ENCODE measurements at places on chromosomes 2 and 18.
A peak's percentile ranks its signal among the peaks of the same experiment; 100 is the strongest.

GRCh38 chr2:121530212-121530705 is 421 bp upstream of the RNU4ATAC start:
- DNase-seq: peak; percentile 23

GRCh38 chr18:43680096-43680495 is 402.8 kb upstream of the SYT4 start:
- no peak for DNase-seq

DNA sequence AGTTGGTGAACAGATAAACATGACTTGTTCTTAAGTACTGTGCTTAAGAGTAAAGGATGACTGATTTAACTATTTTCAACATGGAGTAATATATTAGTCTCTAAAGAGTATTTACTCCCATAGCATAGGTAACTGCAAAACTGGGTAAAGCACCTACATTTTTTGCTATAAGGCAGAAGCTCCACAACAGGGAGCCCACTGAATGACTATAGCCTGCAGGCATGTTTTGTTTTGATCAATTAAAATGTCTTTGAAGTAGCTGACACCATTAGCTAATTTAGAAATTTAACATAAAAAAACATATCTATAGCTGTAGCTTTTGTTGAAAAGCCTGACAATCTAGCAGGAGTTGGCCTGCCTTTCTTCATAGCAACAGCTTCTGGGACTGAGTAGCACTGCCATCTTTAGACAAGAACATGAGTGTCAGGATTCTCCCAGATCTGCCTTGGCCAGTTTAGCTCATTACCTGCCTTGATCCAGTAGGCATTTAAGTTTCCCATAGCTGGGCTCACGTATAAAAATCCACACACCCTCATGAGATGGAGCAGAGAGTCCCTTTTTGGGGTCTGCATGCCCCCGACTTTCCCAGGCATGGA is 1935.1 kb upstream of the PIK3C3 start:
- DNase-seq: no peak

DNA sequence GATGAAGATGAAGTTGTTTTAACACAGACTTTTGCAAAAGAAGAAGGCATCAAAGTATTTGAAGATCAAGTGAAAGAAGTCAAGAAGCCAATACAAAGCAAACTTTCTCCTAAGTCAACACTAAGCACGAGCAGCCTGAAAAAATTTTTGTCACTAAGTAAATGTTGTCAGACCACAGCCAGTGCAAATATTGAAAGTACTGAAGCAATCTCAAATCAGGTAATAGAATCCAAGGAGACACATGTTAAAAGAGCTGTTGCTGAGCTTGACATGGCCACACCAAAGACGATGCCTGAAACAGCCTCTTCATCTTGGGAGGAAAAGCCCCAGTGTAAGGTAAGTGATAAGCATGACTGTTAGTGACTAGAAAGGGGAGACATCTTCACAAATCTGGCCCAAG is 75.1 kb downstream of the FSIP2 start:
- no peak for DNase-seq

DNA sequence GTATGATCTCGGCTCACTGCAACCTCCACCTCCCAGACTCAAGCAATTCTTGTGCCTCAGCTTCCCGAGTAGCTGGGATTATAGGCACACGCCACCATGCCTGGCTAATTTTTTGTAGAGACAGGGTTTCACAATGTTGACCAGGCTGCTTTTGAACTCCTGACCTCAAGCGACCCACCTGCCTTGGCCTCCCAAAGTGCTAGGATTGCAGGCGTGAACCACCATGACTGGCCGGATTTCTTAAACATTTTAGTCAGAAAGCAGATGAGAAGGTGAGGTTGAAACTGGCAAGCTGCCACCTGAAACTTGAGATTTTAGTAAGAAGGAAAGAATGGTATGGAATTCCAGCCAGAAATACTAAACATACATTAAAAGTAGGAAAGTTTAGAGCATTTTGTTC is 31.9 kb downstream of the KLHL23 start:
- DNase-seq: peak; percentile 16

- no peak for DNase-seq
These were observed 15.9 kb downstream of the C2orf74 start for GRCh38 chr2:61177727-61178549.

DNA sequence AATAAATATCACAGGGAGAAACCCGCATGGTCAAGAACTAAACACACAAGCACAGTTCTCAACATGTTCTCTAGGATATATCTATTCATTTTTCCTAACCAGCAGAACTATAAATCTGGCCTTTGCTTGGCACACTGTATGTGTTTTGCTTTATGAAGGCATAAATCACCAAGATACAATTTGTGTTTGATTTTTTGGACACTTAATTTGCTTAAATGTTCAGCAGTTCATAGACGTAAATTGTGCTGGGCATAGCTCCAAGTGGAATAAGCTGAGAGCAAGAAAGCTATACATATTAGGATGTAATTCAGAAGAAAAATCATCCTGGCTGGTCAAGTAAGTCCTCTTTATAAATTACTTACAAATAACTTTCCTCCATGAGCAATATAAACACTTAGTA is 341.5 kb upstream of the ATP5MC3 start:
- DNase-seq: peak; percentile 2

- DNase-seq: no peak
These were observed at the start of gene ITGA4 for GRCh38 chr2:181457121-181457740. TSS of gene ITGA4 (plus strand) at chr2:181457386. CDS start at chr2:181457655, 269 bp downstream.

DNA sequence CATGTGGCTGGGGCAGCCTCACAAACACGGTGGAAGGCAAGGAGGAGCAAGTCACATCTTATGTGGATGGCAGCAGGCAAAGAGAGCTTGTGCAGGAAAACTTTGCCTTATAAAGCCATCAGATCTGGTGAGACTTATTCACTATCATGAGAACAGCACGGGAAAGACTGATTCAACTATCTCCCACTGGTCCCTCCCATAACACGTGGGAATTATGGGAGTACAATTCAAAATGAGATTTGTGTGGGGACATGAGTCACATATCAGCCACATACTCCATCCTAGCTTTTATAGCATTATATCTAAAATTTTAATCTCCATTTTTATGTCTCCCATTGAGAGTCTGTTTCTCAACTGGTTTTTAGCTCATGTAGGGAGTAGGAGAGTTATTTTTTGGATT is 45.7 kb downstream of the ICOS start:
- DNase-seq: no peak

DNA sequence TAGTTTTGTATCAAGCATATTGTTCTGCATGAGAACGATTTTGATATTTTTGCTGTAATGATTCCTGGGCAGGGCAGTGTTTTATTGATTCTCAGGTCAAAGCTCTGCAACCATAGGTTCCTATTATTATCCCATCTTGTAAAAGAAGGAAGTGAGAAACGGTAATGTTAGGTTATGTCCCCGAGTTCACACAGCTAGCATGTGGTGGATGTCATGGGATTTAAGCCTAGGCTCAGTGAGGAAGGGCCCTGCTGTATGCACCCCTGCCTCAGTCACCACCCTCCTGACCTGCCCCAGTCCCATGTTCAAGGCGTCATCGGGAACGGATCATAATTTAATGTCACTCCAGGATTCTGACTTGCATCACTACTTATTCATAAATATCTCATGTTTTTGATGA is 10.7 kb downstream of the ACP1 start:
- DNase-seq: no peak

DNA sequence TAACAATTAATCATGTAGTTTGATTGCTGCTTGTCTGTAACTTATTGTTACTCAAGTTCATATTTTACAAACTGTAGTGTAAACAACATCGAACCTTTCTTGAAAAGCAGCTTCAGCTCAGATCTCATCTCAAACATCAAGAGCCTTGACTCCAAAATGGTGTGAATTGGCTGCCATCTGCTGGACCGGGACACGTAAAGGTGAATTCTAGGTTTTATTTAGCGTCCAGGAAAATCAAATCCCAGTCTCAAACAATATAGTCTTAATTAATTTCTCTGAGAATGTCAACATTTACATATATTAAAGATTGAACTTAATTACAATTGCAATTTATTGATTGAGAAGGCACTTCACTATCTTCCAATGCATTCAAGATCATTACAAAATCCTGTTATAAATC is 453.0 kb downstream of the GALR1 start:
- DNase-seq: no peak

- no peak for DNase-seq
These were observed 39.0 kb downstream of the EN1 start for GRCh38 chr2:118808429-118808809.

DNA sequence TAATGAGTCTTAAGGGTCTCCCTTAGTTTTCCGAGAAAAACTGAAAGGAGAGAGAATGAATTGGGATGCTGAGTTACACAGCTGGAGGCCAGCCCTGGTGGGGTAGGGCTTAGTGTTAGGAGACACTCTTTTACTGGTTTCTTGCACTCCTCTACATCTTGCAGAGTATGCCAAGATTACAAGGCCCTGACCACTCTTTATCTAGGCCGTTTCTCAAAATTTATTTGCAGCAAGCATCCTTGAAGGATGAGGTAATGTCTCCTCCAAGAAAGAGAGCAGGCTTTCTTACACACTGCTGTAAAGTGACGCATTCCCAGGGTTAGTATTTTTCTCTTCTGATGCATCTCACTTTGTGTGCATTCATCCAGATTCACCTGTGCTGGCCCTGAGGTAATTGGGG is 166.2 kb downstream of the TDRD15 start:
- DNase-seq: no peak

DNA sequence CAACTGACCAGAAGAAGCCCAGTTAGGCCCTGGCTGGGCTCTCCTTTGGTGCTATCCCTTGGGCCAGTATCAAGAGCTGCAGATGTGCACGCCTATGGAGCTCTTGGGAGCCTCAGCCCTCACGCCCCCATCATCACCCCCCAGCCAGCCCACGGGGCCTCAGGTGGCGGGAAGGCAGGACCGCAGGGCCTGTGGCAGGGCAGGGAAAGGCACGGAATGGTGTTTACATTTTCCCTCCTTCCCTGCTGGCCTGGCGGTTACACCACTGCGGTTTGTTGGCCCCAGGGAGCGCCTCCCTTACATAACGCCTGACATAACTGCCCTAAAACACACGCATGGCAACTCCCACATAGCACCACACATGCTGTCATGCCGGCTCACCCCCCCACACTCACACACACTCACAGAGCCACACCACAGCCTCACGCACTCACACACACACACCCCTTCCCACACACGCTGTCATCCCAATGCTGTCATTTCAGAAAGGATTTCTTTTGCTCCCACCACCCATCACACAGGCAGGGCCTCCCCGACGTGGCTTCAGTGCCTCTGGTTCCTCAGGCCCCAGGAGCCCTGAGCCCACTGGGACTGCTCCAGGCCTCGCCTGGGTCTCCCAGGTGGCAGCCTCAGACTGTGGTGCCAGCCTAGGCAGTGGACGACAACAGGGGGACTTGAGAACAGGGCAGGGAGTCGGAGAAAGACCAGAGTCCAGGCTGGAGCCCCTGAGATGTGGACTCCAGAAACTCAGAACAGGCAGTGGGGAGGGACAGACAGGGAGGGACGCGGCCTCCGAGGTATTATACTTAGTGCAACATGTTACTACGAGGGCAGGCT is 15.7 kb downstream of the ZFP36L2 start:
- DNase-seq: no peak

- DNase-seq: no peak
These were observed 24.0 kb upstream of the SLC39A10 start for GRCh38 chr2:195632856-195633572.

DNA sequence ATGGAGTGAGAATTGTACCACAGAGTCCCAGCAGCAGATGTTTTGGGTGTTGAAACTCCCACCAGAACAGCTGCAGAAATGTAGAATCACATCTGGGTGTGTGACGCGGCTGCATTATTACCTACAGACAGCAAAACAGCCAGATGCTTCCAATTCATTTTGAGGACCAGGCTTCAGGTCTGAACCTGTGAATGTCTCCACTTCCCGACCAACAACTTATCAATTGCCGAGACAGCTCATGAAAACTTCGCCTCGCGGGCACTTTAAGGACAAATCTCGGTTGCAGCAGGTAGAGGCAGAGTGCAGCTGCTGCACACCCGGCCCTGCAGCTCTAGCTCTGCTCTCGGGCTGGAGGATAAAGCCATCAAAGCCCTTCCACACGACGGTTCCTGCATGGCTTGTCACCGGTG is 202.0 kb downstream of the HRH4 start:
- DNase-seq: no peak

GRCh38 chr2:40396124-40396523 is 55.8 kb downstream of the SLC8A1 start:
- DNase-seq: no peak

- no peak for DNase-seq
These were observed 151.2 kb downstream of the SRBD1 start for GRCh38 chr2:45459860-45460259.

DNA sequence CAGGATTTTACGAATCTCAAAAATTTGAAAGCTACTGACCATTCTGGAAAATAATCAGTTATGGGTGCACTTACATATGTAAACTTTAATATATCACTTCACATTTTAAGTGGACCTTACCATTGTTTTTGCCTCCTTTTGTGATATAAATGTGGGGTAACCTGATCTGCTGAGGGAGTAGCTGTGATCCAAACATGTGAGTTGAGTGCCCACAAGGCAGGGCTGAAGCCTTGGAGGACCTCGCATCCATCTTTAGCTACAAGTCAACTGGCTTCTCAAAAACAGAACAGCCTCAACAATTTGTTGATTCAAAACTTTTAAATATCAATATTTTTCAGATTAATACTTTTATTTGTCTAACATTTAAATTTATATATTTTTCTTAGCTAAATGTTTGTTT is 178.2 kb downstream of the PLCL1 start:
- DNase-seq: no peak

- no peak for DNase-seq
These were observed 2.0 kb upstream of the RUFY4 start for GRCh38 chr2:218066926-218067515.

- no peak for DNase-seq
These were observed 11.8 kb downstream of the GULP1 start for GRCh38 chr2:188303363-188304031.

Measured in retinal pigment epithelial cell (primary cell).